NCI-H187 treated with DMSO at 0.1 percent for 48 hours (cell line): ENCODE measurements at places on chromosomes 2 and 18.

- peak; percentile 45 for DNase-seq
Observed at GRCh38 chr2:181305301-181306123, 151.7 kb upstream of the ITGA4 start.

- DNase-seq: no peak
Observed at GRCh38 chr2:1826226-1826905, 82.1 kb upstream of the PXDN start.

DNA sequence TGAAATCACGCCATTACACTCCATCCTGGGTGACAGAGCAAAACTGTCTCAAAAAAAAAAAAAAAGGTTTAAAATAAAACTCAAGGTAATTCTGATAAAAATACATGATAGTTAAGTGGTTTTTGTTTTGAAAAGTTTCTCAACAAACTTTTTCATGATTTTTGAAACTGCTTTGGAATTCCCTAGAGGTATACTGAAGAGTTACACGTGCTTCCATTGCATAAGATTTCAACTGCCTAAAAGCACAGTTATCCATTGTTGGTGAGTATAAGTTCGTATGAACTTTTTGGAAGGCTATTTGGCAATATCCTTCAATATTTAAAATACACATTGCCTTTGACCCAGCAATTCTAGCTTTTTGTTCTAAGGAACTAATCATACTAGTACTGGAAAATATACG lies 74.9 kb downstream of the USP34 start:
- no peak for DNase-seq

DNA sequence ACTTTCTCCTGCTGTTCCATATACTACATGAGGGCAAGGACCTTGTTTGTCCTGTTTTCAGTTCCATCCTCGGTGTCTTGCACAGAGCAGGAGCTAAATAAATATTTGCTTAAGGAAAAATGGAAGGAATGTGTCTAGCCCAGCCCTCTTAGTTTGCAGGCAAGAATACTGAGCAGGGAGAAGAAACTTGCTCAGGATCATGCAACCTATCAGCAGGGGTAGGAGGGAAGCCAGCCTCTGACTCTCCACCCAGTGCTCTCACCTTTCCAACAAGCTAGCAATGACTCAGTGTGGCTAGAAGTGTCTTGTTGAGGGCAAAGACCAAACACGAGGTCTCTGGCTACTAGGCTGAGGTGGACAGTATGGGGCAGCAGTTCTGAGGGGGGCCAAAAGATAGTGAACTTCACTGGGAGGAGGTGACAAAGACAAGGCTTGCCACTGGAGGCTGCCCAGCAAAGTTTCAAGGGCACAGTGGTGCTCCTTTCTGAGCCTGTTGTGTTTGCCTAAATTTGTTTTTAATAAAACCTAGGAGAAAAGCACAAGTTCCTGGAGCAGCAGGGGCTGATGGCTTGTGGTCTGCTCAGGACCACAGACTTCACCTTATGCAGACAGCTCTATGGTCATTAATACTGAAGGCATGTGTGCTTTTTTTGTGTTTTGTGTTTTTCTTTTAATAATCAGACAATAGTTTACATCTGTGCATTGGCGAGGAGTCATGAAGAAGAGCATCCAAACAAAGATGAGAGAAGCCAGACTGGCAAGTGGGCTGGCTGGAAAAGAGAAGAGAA lies 49.1 kb upstream of the CTAGE1 start:
- no peak for DNase-seq

DNA sequence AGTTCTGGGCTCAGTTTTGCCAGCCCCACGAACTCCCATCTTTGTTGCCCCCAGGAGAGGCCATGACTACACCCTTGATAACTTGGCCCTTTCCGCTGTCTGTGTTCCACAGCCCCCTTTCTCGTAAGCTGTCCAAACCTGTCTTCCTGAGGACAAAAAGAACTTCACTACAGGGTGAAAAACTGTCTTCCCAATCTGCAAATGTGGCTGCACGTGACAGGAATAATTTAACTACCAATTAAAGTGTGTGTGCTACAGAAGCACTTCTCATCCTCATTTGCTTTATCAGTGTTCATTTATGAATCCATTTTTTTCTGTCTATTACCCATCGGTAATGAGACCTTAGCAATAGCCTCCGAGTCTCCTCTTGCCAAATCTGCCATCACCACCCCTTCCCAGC lies 9.1 kb upstream of the ALPK2 start:
- no peak for DNase-seq

GRCh38 chr18:23573626-23574431 lies 12.5 kb downstream of the NPC1 start:
- DNase-seq: no peak

DNA sequence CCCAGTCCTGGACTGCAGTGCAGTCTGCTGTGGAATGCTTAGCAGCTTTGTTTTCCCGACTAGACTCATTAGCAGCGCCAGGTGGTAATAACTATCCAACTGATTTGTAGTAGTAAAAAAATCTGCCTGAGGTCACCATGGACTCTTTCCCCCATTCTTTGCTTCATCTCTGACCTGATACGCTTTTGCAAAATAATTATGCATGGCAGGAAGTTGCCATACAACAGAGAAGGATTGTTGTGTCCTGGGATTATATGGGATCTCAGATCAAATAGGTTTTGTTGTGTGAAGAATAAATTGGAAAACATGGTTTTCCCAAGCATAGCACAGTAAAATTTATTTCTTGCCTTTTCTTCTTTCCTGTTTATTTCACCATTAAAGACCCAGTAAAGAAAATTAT lies 72.4 kb upstream of the ATP5MC3 start:
- no peak for DNase-seq

- no peak for DNase-seq
Observed at GRCh38 chr2:205814039-205814364, 131.7 kb downstream of the NRP2 start.

- no peak for DNase-seq
Observed at GRCh38 chr2:46715541-46715940, 200.1 kb downstream of the MCFD2 start.

- DNase-seq: no peak
Observed at GRCh38 chr2:13109516-13109915, 392.8 kb downstream of the TRIB2 start.

DNA sequence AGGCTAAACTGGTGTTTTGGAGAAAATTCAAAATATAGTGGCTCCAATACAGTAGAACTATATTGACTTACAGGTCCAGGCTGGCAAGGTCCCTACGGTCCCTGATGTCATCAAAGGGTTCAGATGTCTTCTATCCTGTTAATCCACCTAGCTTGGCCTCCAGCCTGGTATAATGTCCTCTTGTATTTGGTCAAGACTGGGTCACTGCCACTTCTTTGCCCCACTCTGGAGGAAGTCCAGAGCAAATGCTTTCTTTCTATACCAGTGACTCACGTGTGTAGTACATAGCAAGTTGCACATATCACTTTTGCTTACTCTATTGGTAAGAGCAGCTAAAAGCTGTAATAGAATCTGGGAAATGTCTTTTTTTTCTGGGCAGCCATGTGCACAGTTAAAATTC lies 80.8 kb downstream of the LCLAT1 start:
- DNase-seq: no peak

DNA sequence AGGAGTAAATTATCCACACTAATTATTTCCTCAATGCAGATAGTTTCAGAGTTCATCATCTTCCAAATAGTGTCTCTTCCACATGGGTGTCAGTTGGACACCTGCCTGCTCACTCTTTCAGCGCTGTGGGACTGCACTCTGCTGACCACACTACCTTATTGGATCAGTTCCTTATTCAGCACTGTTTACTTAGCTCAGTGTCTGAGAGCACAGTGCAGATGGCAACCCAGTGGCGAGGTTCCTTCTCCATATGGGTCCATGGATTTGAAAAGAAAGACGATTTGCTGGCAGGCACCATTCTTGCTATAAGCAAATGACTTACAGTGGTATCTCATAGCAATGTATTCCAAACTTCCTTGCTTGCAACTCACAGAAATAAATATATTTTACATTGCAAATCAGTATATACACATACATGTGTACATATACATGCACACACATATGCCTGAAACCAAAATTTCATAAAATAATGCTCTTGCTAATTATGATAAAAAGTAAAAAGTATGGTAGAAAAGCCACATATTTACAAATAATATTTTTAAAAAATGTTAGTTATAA lies 354.8 kb downstream of the INSIG2 start:
- no peak for DNase-seq

DNA sequence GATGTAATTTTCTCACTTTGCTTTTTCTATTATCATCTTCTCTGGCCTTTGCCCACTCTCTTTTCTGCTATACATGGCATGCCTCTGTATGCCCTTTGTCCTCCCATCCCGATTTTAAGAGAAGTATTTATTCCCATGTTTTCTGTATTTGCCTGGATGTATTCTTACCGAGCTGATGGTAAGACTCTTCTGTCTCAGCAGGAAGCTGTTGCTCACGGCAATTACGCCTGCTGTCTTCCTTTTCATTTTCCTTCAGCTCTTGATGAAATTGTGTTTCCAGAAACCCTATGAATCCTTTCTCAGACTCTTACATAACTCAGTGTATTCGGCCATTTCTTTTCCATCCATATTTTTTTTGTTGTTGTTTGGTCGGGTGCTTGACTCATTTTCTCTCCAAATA lies 121.6 kb downstream of the SP3 start:
- no peak for DNase-seq

- DNase-seq: no peak
Observed at GRCh38 chr2:17640406-17640805, 99.9 kb downstream of the VSNL1 start.

- no peak for DNase-seq
Observed at GRCh38 chr2:134763164-134763710, 44.4 kb upstream of the TMEM163 start.

DNA sequence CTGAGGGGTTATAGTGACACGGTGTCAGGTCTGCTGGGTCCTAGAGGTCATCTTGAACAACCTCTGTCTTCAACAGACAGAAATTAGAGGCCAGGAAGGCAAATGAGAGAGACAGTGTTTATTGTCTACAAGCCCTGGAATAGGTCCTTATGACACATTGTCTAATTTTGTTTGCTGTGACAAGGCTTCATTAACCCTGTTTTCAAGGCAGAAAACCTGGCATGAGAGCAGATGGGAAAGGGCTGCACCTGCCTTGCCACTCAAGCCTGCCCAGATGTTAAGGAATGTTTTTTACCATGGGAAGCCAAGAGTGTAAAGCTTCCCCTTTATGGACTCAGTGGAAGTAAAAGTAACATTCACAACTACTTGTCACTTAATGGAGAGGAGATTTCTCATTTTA lies 275.3 kb downstream of the KCNS3 start:
- DNase-seq: no peak

GRCh38 chr2:229363185-229363814 lies 92.2 kb upstream of the PID1 start:
- DNase-seq: no peak

DNA sequence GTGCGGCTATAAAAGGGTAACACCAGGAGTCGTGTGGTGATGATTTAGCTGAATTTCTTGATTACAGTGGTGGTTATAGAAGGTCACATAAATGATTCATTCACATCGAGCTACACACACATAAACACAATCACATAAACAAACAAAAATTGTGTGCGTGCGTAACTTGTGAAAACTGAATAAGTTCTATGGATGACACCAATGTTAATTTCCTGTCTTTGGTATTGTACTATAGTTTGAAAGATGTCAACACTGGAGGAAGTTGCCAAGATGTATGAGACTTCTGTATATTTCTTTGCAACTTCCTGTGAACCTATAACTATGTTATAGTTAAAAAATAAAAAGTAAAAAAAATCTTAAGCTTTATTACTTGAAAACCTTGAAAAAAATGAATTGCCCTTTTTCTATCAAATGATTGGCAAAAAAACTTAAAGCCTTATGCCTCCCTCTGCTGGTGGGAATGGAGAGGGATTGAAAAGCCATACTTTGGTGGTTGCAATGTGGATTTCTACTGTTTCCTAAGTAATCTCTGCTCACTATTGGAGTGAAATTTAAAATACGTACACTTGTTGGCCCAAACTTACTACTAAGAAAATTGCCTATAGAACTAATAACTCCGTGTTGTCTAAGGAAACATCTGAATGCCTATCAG lies 227.7 kb downstream of the RPIA start:
- DNase-seq: no peak

- DNase-seq: no peak
Observed at GRCh38 chr2:227482638-227483340, 10.8 kb downstream of the AGFG1 start.

- no peak for DNase-seq
Observed at GRCh38 chr2:109173311-109174171, 44.5 kb downstream of the SH3RF3 start.

DNA sequence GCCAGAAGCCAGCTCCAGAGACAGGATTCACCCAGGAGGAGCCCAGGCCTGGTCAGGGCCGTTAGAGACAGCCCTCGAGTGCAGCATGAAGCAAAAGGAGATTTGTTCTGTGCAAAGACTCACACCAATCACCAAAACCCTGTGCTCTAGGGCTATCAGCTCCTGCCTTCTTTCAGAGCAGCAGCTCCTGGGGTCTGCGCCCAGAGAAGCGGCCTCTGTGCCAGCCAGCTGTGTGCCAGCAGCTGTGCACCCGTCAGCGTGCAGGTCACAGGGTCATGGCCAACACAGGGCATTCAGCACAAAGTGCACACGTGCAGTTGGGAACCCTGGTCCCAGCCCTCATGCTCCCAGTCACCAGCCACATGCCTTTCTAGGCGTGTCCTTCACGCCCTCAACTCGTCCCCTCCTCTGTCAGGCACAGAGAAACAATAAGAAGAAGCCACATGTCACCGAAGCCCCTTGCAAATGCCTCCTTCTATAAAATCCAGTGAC lies 49.3 kb downstream of the ZNF516 start:
- DNase-seq: no peak

GRCh38 chr2:58042486-58042970 lies 4.1 kb upstream of the VRK2 start:
- DNase-seq: no peak

DNA sequence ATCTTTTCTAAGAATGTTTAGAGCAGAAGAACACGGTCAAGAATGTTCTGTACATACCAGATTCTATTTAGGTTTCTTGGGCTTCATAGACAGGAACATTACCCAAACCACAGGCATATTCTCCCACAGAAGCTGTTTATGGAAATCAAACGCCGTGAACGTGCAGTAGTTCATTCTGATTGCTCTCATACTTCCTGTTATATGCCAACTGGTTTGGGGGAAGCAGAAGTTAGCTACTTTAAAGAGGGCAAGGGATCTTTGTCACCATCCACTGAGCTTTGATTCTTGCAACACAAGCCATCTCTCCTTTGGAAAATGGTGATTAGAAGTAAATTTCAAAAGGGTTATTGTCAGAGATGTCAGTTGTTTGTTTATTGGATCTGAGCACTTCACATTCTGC lies 182.2 kb upstream of the NRP2 start:
- no peak for DNase-seq

DNA sequence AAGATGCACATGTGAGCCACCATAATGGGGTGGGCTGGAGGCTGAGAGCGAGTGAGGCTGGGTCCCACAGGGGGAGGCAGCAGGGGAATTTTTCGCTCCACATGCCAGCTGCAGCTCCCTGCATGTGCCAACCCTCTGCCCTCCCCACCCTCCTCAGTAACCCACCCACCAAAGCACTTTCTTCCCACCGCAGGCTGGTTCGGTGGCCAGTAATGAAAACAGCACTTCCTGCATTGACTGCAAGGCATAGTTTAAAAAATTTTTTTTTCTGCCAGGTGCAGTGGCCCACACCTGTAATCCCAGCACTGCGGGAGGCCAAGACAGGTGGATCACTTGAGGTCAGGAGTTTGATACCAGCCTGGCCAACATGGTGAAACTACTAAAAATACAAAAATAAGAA lies 147.5 kb upstream of the TTC39C start:
- no peak for DNase-seq

GRCh38 chr2:19295998-19296502 lies 62.4 kb downstream of the OSR1 start:
- no peak for DNase-seq

- no peak for DNase-seq
Observed at GRCh38 chr18:10113121-10114022, 199.6 kb downstream of the VAPA start.

- DNase-seq: no peak
Observed at GRCh38 chr2:233791151-233791882, 13.2 kb downstream of the MROH2A start.
